ENCODE measurements at places on chromosomes 1 and 21. TPM values are rescaled to one million over a fixed set of nuclear protein-coding genes. Genes with fewer than 3 reads are reported as not detected.
A peak's percentile ranks its signal among the peaks of the same experiment; 100 is the strongest.

GRCh38 chr1:2290595-2291510, 62.7 kb downstream of the SKI start:
- peaks cover 85% of the 10 kb centered on the region for H3K4me1 ChIP-seq
- H3K36me3 ChIP-seq, result peaks cover 20% of the 10 kb centered on the region
- peak; percentile 92 for DNase-seq

GRCh38 chr1:21874328-21874727, 62.3 kb downstream of the LDLRAD2 start:
- H3K36me3 ChIP-seq, result no peaks in the 10 kb centered on the region
- DNase-seq, result no peak
- no peak overlapping the region for H3K27ac ChIP-seq
- no peaks in the 10 kb centered on the region for H3K4me1 ChIP-seq
- H3K27me3 ChIP-seq, result no peaks in the 10 kb centered on the region

- H3K27ac ChIP-seq, result no peak overlapping the region
- peaks cover 46% of the 10 kb centered on the region for H3K27me3 ChIP-seq
- H3K4me1 ChIP-seq, result peaks cover 17% of the 10 kb centered on the region
- no peaks in the 10 kb centered on the region for H3K36me3 ChIP-seq
- DNase-seq, result no peak
- no peak overlapping the region for H3K4me3 ChIP-seq
These were observed 14.9 kb downstream of the KNCN start for GRCh38 chr1:46536527-46536926.

DNA sequence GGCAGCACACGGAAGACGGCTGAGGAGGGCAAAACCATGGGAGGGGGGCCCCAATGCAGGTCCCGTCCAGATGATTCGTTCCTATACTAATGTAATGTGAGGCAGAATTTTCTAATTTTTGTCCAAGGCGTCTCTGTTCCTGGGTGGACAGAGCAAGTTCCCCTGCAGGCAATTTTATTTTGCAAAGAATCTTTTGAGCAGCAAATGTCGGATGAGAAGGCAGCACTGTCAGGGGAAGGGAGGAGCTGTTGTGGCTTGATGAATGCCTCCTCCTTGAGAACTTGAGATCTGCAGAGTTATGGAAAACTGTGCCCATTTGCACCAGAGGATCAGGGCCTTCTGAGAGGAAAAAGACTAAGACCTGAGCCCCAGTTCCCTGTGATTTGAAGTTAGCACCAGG, 17.3 kb downstream of the SLC1A7 start:
- H3K27ac ChIP-seq, result no peak overlapping the region
- no peak overlapping the region for H3K4me3 ChIP-seq
- no peaks in the 10 kb centered on the region for H3K36me3 ChIP-seq
- H3K27me3 ChIP-seq, result no peaks in the 10 kb centered on the region
- DNase-seq, result no peak
- no peaks in the 10 kb centered on the region for H3K4me1 ChIP-seq

- H3K27me3 ChIP-seq, result peaks cover 31% of the 10 kb centered on the region
- no peaks in the 10 kb centered on the region for H3K36me3 ChIP-seq
- H3K27ac ChIP-seq, result no peak overlapping the region
- DNase-seq, result no peak
- H3K4me1 ChIP-seq, result peaks cover under 1% of the 10 kb centered on the region
- H3K4me3 ChIP-seq, result no peak overlapping the region
These were observed 107.8 kb downstream of the TMEM53 start for GRCh38 chr1:44566281-44567046.

DNA sequence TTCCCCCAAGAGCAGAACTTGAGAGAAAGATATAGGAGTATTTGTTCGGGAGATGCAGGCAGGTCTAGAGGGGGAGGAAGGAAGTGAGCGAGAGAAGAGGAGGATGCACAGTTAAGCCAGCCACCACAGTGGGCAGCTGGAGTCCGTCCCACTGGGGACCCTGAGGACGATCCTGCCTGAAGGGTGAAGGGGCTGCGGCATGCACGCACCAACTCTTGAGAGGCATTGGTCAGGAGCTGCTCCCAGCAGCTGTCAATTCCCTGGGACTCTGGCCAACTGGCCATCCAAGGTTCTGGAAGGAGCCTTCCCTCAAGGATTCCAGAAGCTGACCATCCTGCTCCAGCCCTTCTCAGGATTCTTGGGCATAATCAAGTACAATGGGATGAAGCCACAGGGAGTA, 246.9 kb downstream of the MATN1 start:
- H3K4me1 ChIP-seq, result no peaks in the 10 kb centered on the region
- H3K4me3 ChIP-seq, result no peak overlapping the region
- no peaks in the 10 kb centered on the region for H3K36me3 ChIP-seq
- DNase-seq, result no peak

GRCh38 chr1:30668546-30669327, 54.6 kb downstream of the MATN1 start:
- peaks cover 2% of the 10 kb centered on the region for H3K27me3 ChIP-seq
- no peak overlapping the region for H3K27ac ChIP-seq
- H3K4me3 ChIP-seq, result no peak overlapping the region
- no peaks in the 10 kb centered on the region for H3K4me1 ChIP-seq
- H3K36me3 ChIP-seq, result no peaks in the 10 kb centered on the region

GRCh38 chr1:230752407-230752806, 5.2 kb downstream of the CAPN9 start:
- H3K27ac ChIP-seq, result no peak overlapping the region
- peaks cover 7% of the 10 kb centered on the region for H3K27me3 ChIP-seq
- H3K4me1 ChIP-seq, result no peaks in the 10 kb centered on the region

DNA sequence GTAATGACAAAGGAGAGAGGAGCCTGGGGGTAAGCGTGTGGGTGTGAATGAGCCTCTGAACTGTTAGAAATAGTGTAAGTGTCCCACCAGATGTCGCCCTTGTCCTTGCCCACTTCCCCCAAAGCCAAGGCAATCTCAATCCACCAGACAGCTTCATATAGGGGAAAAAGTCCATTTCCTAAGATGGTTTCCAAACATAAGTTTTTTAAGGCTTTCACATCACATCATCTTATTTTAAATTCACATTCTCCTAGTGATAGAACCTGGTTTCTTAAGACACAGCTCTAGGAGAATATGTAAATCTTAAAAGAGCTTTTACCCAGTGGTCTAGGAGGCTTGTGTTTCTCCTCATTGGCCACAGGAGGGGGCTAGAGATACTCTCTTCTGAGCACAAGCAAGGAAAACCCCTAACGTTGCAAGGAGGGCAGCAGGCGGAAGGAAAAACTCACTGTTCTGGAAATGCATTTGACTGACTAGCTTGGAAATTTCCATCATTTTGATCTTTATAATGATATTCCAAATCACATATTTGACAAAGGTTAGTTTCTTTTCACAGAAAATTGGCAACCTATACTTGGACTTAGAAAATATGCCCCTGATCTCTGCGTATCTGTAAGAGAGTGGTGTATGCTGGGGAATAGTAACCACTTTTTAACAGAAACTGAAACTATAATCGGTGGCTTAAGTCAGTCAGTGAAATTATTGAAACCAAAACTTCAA, 51.9 kb upstream of the LPAR3 start:
- peak overlapping the region; percentile 73 for H3K4me3 ChIP-seq
- H3K27me3 ChIP-seq, result no peaks in the 10 kb centered on the region
- peak; percentile 74 for DNase-seq
- peaks cover 15% of the 10 kb centered on the region for H3K4me1 ChIP-seq
- peaks cover 24% of the 10 kb centered on the region for H3K36me3 ChIP-seq

DNA sequence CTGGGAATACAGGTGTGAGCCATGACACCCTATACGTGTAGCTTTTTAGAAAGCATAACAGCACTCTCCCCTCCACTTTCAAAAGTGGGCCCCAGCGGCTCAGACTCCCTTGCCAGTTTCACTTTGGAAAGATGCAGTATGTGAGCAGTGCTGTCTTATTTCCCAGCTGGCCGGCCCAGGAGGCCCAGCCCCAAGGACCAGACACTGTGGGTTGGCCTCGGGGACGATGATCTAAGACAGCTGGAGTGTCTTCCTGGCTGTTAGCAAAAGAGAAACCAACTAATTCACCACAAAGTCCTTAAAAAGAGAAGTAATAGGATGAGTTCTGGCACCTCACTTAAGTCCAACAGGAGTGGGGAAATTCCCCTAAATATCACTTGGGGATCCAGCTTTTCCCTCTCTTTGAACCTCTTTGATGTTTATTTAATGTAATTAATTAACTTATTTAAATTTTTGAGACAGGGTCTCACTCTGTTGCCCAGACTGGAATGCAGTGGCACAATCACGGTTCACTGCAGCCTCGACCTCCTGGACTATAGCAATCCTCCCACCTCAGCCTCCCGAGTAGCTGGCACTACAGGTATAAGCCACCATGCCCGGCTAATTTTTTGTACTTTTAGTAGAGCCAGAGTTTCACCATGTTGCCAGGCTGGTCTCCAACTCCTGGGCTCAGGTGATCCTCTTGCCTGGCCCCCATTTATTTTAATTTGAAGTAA, 17.6 kb upstream of the CLIC4 start:
- peaks cover 2% of the 10 kb centered on the region for H3K27me3 ChIP-seq
- peak overlapping the region; percentile 27 for H3K4me3 ChIP-seq
- no peaks in the 10 kb centered on the region for H3K36me3 ChIP-seq
- H3K4me1 ChIP-seq, result peaks cover 15% of the 10 kb centered on the region
- no peak for DNase-seq

DNA sequence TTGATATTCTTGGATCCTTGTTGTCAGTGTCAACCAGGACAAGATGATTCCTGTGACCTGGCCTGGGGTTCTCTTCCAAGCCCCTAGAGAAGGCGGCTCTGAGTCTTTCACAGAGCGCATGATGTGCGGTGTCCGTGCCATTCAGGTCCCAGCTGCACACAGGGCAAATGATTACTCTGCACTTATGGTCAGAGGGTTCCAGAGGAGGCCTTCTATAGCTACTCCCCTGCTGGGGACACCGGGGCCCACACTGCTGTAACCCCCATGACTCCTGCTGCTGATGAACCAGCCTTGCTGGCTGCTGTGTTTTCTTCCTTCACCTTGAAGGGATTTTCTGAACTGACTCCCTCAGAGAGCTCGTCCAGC, 1.5 kb downstream of the PTGFRN start:
- H3K36me3 ChIP-seq, result no peaks in the 10 kb centered on the region
- no peak overlapping the region for H3K4me3 ChIP-seq
- H3K27ac ChIP-seq, result no peak overlapping the region
- H3K27me3 ChIP-seq, result peaks cover 9% of the 10 kb centered on the region
- H3K4me1 ChIP-seq, result peaks cover 11% of the 10 kb centered on the region

GRCh38 chr1:114828251-114828650, 26.4 kb upstream of the SYCP1 start:
- H3K27ac ChIP-seq, result no peak overlapping the region
- H3K36me3 ChIP-seq, result no peaks in the 10 kb centered on the region
- H3K4me1 ChIP-seq, result no peaks in the 10 kb centered on the region
- no peak overlapping the region for H3K4me3 ChIP-seq
- DNase-seq, result no peak

GRCh38 chr1:100708476-100709062, 11.0 kb upstream of the VCAM1 start:
- peaks cover 9% of the 10 kb centered on the region for H3K27me3 ChIP-seq
- no peak for DNase-seq
- no peak overlapping the region for H3K27ac ChIP-seq

GRCh38 chr1:229509576-229509975, 1.4 kb upstream of the NUP133 start:
- H3K27ac ChIP-seq, result peak overlapping the region; percentile 89
- peak overlapping the region; percentile 83 for H3K4me3 ChIP-seq
- no peaks in the 10 kb centered on the region for H3K27me3 ChIP-seq
- peaks cover 34% of the 10 kb centered on the region for H3K4me1 ChIP-seq

- H3K27me3 ChIP-seq, result no peaks in the 10 kb centered on the region
- peaks cover 3% of the 10 kb centered on the region for H3K4me1 ChIP-seq
- H3K4me3 ChIP-seq, result no peak overlapping the region
- DNase-seq, result no peak
- no peaks in the 10 kb centered on the region for H3K36me3 ChIP-seq
- H3K27ac ChIP-seq, result no peak overlapping the region
These were observed 5.9 kb downstream of the FCGR2A start for GRCh38 chr1:161511018-161511755.

DNA sequence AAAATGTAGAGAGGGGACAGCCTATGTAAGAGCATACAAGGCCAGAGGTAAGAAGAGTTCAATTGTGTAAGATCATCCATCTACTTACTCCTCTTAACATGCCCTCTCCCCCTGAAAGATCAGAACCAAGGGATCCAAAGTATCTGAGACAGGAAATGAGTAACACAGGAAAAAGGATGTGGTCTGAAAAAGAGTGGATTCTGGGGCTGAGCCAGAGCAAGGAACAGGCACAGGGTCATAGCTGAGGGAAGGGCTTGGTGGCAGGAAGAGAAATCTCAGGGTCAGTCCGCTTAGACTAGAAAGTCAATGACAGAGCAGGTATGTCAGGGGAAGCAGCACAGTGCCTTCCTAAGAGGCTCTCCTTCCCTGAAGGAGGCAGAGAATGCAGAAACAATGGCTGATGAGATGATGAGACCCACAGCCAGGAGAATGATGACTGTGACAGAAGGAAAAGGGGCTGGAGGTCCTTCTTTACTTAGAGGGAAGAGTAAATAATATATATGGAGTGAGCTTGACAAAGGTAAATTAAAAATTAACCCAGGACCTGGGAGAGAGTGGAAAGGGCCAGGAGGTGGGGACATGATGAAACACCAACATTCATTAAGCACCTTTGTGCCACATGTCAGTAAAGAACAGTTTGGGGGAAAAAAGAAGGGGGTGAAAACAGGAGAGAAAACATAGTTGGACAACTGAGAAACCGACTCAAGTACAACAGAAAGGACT, 26.2 kb upstream of the A3GALT2 start:
- H3K27ac ChIP-seq, result peak overlapping the region; percentile 3
- no peak for DNase-seq
- H3K36me3 ChIP-seq, result peaks cover 37% of the 10 kb centered on the region
- H3K4me3 ChIP-seq, result peak overlapping the region; percentile 82
- H3K4me1 ChIP-seq, result peaks cover 48% of the 10 kb centered on the region

- DNase-seq, result no peak
- no peak overlapping the region for H3K4me3 ChIP-seq
- H3K27me3 ChIP-seq, result peaks cover 16% of the 10 kb centered on the region
- H3K27ac ChIP-seq, result no peak overlapping the region
These were observed 36.2 kb downstream of the CAMK2N1 start for GRCh38 chr1:20449735-20450311.

The LCE3C gene
- not detected for total RNA-seq

The BTF3L4 gene
- 38.1 TPM for total RNA-seq

The ZSWIM5 gene
- 0.38 TPM for total RNA-seq

The RPTN gene
- not detected for total RNA-seq

The C1orf21 gene
- 7.7 TPM for total RNA-seq

The CLCNKA gene
- total RNA-seq, result 0.20 TPM

The OMA1 gene
- 23.1 TPM for total RNA-seq

The ANKRD45 gene
- not detected for total RNA-seq

The SLC25A34 gene
- 1.4 TPM for total RNA-seq

The NPHS2 gene
- total RNA-seq, result not detected

The MOB3C gene
- 23.2 TPM for total RNA-seq

The IL19 gene
- not detected for total RNA-seq

The S100A4 gene
- total RNA-seq, result 1,322 TPM

Data from activated CD4-positive, alpha-beta memory T cell treated with anti-CD3 and anti-CD28 coated beads, Interleukin-2, amount 10 ng/mL, durations not matched to agents 7 days and 5 days (primary cell).